ENCODE measurements at places on chromosomes 1 and 21.

- no peak for DNase-seq
Observed at GRCh38 chr1:158116311-158117167, 64.2 kb upstream of the CD1D start.

DNA sequence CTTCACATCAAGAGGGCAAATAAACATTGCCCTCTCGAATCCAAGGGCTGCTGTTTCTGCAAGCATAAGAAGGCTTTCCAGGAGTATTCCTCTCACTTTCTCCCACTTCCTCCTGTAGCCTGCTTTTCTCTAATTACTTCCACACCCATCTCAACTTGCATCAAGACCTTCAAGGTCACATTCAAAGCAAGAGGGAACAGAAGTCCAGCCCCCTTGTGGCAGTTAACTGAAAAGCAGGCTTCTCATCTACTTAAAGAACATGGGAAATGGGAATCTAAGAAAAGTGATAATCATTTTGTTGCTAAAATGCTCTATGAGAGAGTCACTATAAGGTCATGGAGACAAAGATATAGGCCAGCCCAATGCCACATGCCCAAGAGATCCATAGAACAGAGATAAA, 874.4 kb downstream of the KCNT2 start:
- DNase-seq: no peak

DNA sequence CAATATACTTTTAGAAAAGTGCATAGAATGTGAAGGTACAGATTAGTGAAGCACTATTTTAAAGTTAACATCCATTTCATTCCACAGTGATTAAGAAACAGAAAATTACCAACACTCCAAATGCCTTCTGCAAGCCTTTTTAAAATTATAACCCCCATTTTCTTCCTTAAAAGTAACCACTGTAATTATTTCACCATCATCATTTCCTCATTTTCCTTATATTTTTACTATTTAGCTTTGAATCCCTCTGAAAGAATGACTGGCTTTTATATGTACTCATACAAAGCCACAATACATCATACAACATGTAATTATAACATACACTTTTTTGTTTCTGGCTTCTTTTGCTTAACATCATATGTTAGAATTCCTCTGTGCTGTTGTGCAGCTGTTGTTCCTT, 6.5 kb upstream of the NEGR1 start:
- no peak for DNase-seq

GRCh38 chr1:68103884-68104554, 53.6 kb upstream of the DIRAS3 start:
- DNase-seq: no peak

DNA sequence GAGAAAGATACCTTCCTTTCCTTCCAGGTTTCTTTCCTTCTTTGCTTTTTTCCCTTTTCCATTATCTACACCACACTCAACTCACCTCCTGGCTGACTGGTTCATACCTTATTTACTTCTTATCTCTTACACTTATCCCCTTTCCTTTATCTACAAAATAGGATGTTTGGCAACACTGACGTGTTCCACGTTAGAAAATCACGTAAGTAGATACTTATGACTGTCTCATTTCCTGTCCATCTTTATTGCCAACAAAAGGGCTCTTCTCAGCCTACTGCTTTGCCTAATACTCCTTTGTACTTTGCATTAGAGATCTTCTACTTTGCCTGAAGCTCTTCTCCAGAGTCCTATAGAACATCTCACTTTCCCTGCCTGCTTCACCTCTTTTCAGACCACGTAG, 25.1 kb downstream of the SYNJ1 start:
- DNase-seq: no peak

DNA sequence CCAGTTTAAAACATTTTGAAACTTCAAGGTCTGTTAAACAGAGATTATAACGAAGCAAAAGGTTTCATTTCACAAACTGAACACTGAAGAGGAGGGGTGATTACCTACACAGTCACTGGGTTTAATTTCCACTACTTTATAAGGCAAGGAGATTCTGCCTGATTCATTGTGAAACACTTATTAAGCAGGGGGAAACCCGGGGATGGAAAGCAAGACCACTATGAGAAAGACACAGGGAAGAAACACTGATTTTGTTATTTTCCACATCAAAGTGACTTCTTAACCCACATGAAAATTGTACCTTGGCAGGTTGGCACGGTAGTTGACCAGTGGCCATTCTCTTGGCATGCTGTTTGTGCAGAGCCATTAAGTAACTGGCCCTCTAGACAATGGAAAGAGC, 8.1 kb upstream of the F5 start:
- DNase-seq: no peak

DNA sequence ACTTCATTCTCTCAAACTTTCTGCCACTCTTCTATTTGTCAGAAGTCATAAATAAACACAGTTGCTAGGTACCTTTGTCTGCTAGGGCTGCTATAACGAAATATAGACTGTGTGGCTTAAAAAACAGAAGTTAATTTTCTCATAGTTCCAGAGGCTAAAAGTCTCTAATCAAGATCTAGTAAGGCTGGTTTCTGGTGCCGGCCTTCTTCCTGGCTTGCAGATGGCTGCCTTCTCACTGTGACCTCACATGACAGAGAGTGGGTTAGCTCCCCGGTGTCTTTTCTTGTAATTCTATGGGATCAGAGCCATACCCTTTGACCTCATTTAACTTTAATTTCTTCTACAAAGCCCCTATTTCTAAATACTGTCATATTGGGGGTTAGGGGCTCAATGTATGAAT, 5.9 kb downstream of the PDC start:
- DNase-seq: no peak

- no peak for DNase-seq
Observed at GRCh38 chr21:26553898-26554297, 19.2 kb downstream of the CYYR1 start.

DNA sequence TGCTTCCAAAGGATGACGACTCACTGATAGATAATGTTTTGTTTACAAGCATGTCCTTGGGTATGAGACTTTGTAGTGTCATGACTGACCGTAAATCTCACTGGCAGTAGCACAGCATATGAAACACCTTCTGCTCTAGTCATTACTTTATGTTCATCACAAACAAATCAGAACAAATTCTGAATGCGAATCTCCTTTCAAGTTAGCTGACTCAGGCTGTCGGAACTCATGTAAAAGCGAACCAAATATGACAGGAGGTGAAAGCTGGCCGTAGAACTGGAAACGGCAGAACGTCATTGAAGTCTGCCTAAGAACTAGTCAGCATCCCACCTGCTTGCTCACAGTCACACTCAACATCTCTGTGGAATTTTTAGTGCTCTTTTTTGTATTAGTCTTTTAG, 143.9 kb downstream of the RGS7 start:
- no peak for DNase-seq

DNA sequence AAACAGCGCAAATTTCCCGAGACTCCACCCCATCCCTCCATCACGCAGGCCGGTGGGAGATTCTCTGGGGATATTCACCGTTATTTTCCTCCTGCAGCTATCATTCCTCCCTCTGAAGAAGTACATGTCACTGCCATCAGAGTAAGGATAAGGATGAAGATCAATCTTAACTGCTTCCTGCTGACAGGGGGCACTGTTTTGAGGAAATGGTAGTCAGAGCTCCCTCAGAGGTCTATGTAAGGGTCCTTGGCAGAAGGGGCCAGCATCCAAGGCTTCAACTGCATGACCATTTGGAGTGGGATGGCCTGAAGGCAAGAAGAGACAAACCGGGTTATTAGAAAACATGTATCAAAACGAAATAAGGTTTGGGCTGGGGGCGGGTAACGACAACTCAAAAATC, 111.5 kb downstream of the KCNK1 start:
- no peak for DNase-seq

GRCh38 chr21:33189237-33189636, 40.5 kb upstream of the IFNAR2 start:
- no peak for DNase-seq

DNA sequence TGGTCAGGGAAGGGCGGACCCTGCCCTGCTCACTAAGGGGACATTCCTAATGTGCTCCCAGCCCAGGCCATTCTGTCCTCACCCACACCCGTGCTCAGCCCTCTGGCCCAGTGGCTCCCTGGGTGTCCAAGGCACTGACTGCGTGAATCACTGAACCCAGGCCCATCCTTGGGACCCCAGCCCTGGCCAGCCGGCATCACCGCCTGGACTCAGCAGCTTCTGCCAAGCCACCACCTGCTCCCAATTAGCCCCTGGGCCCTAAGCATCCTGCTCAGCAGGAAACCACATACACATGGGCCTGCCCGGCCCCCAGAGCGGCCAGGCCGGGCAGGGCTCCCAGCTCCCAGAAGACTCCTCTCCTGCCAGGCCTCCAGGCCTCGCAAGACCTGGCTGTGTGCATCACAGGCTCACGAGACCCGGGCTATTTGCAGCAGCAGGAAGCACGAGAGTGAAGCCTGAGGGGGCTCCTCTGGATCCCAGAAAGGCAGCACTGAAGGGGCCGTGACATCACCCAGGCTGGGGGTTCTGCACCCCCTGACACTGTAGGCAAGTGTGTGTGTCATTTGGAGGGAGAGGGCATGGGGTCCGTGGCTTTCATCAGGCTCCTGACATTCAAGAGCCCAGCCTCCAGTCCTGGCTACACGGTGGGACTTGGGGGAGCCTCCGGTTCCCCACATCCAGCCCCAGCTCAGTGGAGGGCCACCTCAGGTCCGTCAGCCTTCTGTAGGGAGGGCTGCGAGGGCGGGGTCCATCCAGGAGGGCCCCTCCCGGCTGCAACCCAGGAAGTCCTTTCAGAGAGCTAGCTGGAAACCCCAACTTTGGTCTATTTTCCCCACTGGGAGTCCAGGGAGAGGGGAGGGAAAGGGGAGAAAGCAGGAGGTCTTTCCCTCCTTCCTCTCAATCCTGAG, 1.6 kb downstream of the MFAP2 start:
- DNase-seq: no peak

DNA sequence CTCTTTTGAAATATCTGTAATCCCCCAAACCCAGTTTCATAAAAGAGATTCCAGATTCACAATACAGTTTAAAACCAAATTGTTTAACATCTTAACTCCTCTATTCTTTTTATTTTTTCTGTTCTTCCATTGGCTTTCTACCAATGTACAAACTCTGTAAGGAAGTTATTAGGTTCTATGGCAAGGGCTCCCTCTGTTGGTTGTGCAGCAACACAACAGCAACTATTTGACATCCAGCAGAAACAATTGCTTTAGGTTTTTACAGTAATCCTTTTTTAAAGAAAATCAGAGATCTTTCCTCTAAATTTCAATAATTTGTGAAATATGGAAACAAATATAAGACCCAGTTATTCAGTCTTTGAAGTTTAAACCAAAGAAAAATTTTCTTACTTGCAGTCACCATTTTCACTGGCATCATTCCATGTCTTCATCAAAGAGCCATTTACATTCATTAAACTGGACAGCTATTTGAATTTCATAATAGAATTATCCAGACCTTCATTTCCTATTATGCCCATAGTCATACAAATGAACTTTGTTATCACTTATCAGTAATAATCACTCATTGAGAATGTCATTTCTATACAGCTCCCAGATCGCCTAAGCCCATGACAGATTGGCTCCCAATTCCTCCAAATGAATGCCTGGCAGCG, 46.5 kb upstream of the RNF11 start:
- no peak for DNase-seq

DNA sequence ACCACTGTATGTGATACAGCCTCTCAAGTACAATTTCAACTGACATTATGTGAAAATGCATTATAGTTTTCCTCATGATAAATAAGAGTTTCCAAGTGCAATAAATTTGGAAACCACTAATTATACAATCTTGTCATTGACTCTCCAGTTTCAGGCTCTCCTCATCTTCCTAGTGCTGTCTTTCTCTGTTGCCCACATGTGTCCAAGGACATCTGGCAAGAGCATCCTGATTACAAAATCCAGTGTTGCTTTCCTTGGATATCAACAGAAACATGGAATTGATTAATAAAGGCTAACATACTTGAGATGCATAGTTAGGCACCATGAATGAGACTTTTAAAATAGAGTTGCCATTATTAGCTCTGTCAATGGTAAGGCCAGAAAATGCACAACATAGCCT, 15.6 kb upstream of the MAP10 start:
- DNase-seq: no peak

DNA sequence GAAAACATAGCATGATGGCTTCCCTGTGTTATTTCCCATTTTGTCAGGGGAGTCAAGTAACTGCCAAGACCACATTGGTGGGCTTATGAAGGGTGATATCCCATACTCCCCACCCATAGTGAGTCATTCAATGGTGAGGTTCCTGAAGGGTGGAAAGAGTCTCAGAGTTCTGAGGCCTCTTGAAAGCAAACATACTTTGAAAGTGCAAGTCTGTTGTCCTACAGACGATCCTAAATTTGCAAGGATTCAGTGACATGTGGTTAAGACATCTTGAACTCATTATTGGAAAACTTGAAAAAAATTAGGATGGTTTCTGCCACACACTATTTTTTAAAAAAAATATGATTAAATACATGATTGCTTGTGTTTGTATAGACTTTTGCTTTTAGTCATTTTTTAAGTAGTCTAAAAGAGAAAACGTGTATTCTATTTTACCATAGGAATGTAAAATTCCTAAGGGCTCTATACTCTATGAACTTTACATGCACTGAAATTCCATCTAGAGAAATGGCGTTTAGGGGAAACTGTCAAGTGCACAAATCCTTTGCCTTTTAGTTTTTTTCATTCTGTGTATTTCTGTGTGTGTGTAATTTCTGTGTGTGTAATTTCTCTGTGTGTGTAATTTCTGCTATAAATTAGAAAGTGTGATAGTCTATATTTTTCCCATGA, 225.5 kb upstream of the ADAMTS5 start:
- no peak for DNase-seq

- peak; percentile 98 for DNase-seq
Observed at GRCh38 chr1:155273343-155274245, at the start of gene CLK2. Gene CLK2 (minus strand): TSS chr1:155273504. CDS start chr1:155270977, 2,527 bp downstream.

- no peak for DNase-seq
Observed at GRCh38 chr1:9651220-9651564, 339 bp upstream of the PIK3CD start.

DNA sequence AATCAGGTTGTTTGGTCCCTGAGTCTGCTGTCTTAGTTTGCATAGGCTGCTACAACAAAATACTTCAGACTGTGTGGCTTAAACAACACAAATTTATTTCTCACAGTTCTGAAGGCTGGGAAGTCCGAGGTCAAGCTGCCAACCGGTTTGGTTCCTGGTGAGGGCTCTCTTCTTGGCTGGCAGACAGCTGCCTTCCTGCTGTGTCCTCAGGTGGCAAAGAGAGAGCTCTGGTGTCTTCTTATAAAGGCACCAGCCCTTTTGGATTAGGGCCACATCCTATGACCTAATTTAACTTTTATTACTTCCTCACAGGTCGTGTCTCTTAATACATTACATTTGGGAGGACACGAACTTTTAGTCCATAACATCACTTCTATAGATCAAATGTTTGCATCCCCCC, 89.6 kb upstream of the CD34 start:
- DNase-seq: peak; percentile 10

- DNase-seq: no peak
Observed at GRCh38 chr1:89706700-89707012, 73.7 kb downstream of the LRRC8C start.

GRCh38 chr21:15825700-15826099, 95.9 kb downstream of the USP25 start:
- DNase-seq: no peak

DNA sequence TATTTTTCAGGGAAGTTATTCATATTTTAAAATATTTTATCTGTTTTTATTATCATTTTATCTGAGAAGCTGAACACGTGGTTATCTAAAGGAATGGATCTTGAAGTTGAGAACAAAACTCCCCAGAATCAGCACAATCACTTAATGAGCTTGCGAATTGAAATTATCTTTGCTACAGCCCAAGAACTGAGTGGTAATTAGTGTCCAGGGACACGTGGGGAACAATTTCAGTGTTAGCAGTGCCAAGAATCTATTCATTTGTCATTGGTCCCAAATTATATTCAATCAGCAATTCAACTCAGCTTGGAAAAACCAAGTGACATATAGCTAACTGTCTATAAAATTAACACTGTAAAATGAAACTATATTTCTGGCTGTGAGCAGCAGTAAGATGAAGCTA, 197.6 kb upstream of the UBE2U start:
- DNase-seq: no peak

- no peak for DNase-seq
Observed at GRCh38 chr1:55987491-55988249, 591.7 kb downstream of the PLPP3 start.
